ENCODE measurements at places on chromosomes 1 and 21.

- no peak for DNase-seq
Observed at GRCh38 chr1:8389958-8390535, 72.1 kb downstream of the SLC45A1 start.

DNA sequence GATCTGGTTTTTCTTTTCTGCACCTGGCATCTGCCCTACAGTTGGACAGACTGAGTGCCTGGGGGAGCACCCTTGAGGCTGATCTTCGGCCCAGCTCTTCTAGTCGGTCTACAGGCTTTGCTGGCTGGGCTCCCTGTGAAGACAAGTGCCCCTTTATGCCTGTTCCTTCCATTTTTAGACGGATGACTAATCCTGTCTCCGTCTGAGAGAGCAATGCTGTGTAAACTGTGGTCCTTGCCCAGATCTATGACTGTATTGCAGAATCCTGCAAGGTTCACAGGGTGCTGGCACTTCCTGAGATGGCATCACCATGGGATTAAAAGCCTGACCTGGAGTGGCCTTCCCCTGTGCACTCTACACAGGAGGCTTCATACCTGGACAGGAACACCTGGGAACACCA, 47.6 kb upstream of the SAMD13 start:
- DNase-seq, result no peak

- DNase-seq, result no peak
Observed at GRCh38 chr1:160432371-160432786, 32.0 kb downstream of the VANGL2 start.

DNA sequence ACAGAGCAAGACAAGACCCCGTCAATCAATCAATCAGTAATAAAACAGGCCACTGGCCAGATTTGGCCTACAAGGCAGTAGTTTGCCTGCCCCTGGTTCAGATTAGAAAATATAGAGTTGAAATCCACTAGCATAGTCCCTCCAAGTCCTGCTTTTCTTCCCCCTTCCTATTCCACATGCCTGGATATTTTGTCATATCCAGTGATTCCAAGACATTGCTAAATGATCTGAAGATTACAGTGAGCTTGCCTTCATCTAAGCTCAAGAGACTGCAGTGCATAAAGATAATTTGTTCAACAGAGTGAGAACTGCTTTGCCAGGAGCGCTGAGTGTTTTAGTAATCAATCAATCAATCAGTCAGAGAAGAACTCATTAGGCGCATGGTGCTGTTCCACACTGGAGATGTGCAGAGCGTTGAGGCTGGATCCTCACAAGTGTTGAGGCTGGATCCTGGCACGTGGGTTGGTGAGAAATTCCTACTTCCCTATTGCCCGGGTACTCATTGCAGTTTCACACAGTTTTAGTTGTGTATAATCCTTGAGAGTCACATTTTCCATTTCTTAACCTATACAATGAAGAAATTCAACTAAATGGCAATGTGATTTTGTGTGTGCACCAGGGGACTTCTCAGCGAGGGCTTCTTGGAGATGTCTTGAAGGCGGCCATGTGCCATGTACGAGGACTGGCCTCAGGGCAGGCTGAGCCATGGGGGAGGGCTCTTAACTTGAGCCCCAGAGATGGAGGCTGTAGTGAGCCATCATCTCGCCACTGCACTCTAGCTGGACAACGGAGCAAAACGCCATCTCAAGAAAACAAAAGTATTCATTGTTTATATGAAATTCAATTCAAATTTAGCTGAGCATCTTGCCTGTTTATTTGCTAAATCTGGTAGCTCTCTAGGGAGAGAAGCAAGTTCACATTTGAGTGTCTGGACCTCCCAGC, 76.3 kb downstream of the TOMM20 start:
- no peak for DNase-seq

DNA sequence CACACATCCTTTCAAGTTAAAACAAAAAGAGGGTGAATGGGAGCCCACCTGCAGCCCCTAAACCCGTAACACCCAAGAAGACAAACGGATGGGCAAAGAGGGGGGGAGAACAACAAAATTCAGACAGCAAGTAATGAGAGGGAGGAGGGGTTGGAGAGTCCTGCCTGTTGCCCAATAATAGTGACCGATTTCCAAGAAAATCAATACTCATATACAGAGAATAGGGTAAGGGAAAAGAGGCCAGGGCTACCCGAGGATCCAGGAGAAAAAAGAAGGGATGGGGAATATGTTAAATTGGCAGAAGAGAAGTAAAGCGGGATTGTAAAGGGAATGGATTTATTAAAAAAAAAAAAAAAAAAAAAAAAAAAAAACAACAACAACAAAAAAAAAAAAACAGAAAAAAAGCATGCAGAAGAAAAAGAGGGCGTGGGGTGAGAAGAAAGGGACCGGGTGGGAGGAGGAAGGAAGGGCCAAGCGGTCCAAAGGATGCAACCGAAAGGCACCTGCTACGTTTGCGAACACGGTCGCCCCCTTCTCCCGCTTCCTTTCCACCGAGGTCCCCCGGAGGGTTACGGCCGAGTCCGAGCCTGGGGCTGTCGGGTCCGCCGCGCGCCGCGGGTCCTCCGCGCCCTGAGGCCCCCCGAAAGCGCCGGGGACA, 930 bp downstream of the SLC30A10 start:
- no peak for DNase-seq

- DNase-seq, result peak; percentile 21
Observed at GRCh38 chr1:19074361-19074901, 118.0 kb upstream of the IFFO2 start.

DNA sequence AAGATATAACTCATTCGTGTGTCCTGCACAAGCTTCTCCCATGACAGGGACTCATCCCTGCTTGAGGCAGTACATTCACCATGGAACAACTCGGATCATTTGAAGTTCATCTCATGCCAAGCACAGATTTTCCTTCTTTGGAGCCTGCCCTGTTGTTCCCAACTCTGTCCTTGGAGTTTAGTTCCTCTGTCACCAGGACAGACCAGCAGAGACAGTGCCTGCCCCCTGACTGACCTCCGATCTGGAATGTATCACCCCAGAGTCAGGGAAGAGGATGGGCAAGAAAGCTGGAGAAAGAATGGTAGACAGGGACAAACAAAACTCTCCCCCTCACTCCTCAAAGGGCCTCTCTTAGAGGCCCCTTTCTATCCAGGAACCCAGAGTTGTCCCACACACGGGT, 5.0 kb downstream of the SHISAL2A start:
- no peak for DNase-seq

GRCh38 chr1:217924924-217925323, 293.8 kb downstream of the SPATA17 start:
- no peak for DNase-seq

- no peak for DNase-seq
Observed at GRCh38 chr1:193069748-193070385, 10.5 kb downstream of the RO60 start.

GRCh38 chr1:197892684-197893083, 9.7 kb upstream of the C1orf53 start:
- no peak for DNase-seq

DNA sequence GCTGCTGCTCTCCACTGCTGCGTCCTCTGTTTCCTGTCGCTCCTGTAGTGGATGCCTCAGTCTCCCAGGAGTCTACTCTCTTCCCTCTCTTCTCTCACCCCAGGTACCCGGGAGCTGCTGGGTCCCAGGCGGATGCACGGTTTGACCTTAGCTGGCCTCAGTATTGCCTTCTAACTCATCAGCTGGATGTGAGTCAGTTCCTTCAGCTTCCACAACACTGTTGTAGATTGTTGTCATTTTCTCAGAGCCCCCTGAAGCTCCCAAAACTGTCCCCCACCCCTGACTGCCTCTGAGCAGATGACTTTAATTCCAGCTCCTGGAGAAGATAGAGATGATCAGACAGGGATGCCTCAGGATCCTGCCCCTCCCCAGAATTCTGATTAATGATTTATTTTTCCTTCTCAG, 7.2 kb downstream of the CNIH3 start:
- no peak for DNase-seq

- no peak for DNase-seq
Observed at GRCh38 chr1:211613108-211613947, 34.4 kb upstream of the SLC30A1 start.

- DNase-seq, result no peak
Observed at GRCh38 chr1:13587256-13588030, 3.8 kb downstream of the PDPN start.

DNA sequence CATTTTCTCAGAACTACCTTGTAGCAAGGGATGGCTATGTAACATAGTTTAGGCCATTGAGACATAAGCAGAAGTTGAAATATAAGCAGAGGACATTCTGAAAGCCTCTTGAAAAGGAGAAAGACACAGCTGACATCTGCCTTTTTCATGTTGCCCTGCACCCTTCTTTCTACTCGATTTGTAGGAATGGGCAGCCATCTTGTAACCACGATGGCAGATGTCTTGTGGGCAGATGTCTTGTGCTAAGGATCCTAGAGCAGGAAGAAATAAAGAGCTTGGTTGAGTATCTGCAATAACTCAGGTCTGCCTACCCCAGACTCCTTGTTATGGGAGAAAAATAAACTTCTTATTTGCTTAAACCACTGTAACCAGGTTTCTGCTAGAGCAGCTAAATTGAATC, 351.0 kb downstream of the PDE4B start:
- peak; percentile 11 for DNase-seq

Data from thymus (tissue), 14 donors.